AG04449 (cell line): ENCODE measurements at places on chromosomes 3 and 15.

- no peak for DNase-seq
Observed at GRCh38 chr3:32018757-32019564, 37.4 kb downstream of the ZNF860 start.

GRCh38 chr15:41283653-41284426, 48.6 kb downstream of the OIP5 start:
- peak; percentile 97 for DNase-seq

DNA sequence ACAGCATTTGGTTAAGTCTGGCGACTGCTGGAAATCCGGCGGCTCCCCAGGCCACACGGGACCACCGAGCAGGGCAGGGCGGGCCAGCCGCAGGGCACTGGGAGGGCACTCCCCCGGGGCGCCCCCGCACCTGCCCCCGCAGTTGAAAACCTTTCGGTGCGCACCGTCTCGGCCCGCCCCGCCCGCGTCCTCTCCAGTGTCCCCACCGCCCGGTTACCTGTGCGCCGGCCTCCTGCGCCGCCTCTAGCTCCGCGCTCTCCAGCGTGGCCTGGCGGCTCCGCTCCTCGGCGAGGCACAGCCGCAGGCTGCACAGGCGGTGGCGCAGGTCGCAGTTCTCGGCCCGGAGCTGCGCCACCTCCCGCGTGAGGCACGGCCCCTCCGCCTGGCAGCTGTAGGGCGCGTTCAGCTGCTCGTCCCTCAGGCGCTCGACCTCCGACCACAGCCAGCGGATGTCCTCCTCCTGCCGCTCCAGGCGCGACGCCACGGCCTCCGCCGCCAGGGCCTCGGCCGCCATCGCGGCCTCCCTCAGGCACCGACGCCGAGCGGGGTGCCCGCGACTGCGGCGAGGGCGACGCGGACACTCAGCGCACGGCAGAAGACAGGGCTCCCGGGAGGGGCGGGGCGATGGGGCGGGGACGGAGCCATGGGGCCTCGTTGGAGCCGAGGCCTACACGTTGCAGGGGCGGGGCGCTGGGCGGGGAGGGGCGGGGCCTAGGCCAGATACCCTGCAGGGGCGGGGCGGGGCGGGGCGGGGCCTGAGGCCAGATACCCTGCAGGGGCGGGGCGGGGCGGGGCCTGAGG, at the start of gene TARS3:
TSS of gene TARS3 (minus strand) at position 600 of the 801 bp plus-strand sequence. CDS start at position 514, 86 bp downstream.
- no peak for DNase-seq

GRCh38 chr3:46407970-46408369, 911 bp downstream of the CCRL2 start:
- no peak for DNase-seq

DNA sequence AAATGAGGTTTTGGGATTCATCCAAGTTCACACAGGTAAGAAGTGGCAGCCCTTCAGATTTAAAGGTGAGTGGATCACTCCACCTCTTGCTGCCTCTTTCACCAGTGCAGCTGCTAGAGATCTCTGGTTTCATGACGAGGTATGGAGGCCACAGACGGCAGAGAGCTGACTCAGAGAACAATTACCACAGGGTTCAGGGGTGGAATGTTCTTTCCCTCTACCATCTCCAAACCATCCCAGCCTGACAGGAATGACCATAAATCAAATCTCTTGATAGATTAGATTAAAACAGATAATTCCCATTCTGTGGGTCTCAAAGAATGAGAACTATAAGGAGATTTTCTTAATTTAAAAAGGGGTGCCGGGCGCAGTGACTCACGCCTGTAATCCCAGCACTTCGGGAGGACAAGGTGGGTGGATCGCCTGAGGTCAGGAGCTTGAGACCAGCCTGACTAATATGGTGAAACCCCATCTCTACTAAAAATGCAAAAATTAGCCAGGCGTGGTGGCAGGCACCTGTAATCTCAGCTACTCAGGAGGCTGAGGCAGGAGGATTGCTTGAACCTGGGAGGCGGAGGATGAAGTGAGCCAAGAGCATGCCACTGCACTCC, 174.2 kb upstream of the ATP11B start:
- no peak for DNase-seq

DNA sequence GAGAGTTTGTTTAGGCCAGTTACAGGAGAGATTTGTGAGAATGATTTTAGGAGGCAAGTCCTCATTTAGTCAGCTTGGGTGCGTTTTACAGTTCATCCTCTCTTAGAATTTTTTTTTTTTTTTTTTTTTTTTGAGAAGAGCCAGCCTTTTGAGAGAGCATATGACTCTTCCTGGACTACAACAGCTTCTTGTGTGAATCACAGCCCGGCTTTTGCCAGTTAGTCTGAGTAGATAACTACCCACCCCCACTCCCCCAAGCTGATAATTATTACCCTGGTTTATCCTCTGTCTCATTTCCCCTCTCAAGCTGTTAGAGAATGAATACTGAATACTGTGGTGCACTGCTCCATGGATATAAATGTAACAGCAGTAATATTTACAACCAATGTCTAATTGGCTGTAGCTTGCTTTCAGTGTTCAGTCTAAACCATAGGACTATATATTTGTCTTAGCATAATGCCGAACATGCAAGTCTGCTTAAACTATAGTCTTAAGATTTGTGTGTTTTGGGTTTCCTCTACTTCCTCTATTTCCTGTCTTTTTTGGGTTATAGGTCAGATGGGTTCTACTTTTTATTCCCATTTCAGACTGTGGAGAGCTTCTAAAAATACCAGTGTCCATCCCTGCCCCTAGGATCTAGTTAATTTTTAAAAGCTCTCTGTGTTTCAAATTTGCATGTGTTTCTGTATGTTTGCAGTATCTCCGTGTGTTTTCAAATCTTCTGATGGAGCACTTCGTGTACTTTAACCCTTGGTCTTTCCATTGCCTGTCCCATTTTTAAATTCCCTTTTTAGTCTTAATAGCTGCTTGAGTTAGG, 8.0 kb downstream of the CHD2 start:
- peak; percentile 77 for DNase-seq

- no peak for DNase-seq
Observed at GRCh38 chr15:48536681-48537091, 108.8 kb downstream of the FBN1 start.

DNA sequence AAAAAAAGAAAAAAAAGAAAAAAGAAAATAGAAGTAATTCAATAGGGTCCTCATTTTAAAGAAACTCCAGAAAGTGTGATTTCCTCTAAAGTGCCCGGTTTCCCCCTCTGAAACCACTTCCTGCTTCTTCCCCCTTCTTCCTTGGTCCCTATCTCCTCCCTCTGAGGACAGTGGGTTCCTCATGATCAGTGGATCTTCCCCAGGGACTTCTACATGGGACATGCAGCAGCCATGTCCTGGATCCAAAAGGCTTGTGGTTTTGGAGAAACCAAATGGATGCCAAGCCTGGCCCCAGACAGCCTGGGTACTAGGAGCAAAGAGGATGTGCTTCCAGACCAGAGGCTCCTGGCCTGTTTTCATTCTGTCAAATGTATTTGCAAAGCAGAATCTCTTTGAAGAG, 26.6 kb upstream of the SMAD6 start:
- no peak for DNase-seq

GRCh38 chr3:126612479-126613205, 42.3 kb downstream of the TXNRD3 start:
- DNase-seq: no peak

DNA sequence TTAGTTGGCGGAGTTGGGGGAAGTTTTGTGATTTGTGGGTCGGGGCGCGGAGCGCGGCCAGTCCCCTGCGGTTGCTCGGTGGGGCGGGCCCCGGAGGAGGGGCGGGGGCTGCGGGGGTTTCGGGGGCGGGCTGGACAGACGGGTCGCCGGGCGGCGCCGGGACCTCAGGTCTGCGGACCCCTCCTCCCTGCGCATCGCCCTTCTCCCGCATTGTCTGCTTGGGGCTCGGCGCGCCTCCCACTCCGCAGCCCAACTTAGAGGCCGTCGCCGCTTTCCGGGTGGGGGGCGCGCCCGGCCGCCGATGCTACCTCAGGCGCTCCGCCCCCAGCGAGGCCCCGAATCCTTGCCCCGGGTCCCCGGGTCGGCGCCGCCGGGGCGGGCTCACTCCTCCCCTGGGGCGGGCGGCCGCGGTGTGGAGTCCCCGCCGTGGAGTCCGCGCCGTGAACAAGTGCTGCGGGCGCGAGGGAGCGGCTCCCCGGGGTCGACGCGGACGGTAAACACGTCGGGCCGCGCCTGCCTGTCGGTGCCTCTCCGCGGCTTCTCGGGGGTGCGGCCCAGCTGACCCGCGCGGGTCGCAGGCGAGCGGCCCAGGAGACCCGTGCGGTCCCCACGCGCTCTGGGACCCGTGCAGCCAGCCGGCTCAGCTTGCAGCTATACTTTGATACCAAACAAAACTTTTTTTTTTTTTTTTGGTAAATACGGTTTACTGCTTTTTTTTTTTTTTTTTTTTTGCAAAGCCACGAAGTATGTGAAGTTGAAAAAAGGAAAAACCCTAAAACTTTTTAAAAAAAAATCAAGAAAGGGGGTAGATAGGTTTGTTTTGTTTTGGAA, 624 bp downstream of the AKAP13 start:
- no peak for DNase-seq

DNA sequence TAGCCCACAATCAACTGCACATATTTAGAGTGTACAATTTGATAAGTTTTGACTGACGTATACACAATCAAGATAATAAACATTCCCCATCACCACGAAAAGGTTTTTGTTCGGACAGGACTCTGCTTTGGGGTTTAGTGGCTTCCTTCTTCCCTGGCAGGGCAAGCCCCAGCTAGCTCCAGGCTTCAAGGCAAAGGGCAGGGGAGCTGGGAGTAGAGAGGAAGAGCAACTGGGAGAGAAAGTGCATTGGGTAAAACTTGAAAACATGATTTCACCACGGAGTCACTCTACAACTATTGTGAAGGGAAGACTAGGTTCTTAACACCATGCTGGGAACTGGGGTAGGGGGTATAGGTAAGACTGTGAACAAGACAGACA, 185.1 kb upstream of the UBE2E1 start:
- DNase-seq: no peak

GRCh38 chr3:13276438-13277195, 143.5 kb downstream of the NUP210 start:
- no peak for DNase-seq

- no peak for DNase-seq
Observed at GRCh38 chr3:194536871-194537637, 50.3 kb upstream of the ATP13A3 start.

- DNase-seq: no peak
Observed at GRCh38 chr3:49173116-49173791, 1.9 kb downstream of the KLHDC8B start.

DNA sequence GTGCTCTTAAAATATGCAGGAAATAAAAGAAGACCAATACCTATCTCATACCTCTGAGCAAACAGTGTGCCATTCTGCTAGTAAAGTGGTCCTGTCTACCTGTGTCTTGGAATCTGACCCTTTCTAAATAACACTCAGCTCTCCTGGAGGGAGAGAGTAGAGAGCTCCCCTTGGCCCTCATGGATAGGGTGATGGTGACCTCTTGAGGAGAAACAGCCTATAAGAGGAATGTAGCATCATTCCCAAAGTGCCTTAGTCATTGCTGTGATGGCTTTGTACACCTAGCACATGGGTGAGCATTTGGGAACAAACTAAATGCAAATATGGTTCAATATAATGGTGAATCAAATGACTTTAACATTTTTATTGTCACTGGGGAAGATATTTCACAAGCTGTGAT, 10.0 kb downstream of the SNTN start:
- no peak for DNase-seq

GRCh38 chr3:189419038-189419437, 212.2 kb upstream of the TP63 start:
- no peak for DNase-seq

DNA sequence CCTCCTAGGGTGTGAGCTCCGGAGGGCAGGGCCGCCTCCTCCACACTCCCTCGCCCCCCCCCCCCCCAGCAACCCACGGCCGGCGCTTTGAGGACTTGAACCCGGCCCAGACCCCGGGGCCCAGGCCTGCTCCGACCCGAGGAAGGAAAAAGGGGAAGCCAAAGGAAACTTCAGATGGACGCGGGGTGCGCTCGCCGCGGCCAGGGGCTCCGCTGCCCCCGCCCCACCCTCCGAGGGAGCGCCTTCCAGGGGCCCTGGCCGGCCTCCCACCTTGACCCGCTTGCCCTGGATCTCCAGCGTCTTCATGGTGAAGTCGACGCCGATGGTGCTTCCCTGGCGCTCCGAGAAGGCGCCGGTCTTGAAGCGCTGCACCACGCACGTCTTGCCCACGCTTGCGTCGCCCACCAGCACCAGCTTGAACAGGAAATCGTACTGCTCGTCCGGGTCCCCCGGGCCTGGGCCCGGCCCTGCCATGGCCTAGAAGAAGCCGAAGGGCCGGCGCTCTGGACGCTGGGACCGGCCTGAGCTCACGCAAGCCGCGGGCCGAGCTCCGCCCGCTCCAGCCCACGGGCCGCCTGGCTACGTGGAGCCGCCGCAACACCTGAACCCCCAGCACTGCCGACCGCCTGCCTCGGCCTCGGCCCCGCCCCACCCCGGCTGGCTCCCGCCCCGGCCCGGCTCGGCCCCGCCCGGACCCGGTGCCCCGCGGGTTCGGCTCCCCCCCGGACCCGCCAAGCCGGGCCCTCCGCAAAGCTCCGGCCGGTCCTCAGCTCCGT, 400 bp downstream of the RAB43 start:
- no peak for DNase-seq

DNA sequence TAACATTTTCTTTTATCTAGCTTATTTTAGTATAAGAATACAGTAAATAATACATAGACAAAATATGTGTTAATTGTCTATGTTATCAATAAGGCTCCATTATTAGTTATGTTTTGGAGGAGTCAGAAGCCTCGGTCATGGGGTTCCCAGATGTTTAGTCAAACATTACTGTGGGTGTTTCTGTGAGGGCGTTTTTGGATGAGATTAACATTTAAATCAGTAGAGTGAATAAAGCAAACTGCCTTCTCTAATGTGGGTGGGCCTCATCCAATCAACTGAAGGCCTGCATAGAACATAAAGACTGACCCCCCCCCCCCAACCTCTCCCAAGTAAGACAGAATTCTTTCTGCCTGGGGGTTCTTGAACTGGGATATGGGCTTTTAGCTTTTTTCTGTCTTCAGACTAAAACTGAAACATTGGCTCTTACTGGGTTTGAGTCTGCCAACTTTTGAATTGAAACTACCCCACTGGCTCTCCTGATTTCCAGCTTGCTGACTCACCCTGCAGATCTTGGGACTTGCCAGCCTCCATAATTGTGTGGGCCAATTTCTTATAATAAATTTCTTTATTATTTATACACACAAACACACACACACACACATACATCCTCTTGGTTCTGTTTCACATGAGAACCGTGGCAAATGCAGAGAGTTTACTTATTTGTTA, 192.0 kb downstream of the TPRG1 start:
- no peak for DNase-seq

DNA sequence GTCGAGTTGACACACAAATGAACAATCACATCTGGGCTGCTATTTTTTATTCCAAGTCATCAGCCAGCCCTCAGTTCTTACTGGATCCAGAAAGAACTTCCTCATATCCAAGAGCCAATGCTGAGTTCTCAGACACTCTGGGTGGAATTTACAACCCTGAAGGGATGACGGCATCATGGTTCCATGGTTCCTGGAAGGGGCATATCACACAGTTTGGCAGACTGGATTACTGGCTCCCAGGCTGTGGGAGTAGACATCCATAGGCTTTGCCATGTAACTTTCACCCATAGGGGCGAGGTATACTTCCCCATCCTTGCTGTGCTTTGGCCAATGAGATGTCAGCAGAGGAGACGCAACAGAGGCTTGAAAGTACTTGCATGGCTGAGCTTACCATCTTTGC, 26.9 kb upstream of the KBTBD12 start:
- DNase-seq: no peak
